ENCODE measurements at places on chromosomes 3 and 15. TPM values are rescaled to one million over a fixed set of nuclear protein-coding genes. Genes with fewer than 3 reads are reported as not detected.

DNA sequence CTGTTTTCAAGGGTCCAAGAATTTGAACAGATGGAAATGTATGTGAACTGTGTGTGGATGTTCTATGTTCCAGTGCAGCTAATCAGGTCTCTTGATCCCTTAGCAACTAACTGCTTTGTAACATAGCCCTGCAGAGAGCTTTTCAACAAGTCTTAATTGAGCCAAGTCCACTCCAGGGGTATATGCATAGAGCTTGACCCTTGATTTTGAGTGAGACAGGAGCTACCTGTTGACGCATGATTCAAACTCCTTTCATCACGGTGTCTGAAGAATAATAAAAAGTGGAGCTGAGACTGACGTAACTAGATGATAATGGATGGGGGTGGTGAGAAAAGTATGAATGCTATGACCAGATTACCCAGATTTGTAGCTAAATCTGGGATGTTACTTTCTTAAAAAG lies 93.3 kb upstream of the CCDC54 start:
- DNase-seq = no peak

- no peak for DNase-seq
These were observed 262.8 kb downstream of the SLCO3A1 start for GRCh38 chr15:92116330-92116729.

The SNX22 gene
- 0.60 TPM for total RNA-seq

DNA sequence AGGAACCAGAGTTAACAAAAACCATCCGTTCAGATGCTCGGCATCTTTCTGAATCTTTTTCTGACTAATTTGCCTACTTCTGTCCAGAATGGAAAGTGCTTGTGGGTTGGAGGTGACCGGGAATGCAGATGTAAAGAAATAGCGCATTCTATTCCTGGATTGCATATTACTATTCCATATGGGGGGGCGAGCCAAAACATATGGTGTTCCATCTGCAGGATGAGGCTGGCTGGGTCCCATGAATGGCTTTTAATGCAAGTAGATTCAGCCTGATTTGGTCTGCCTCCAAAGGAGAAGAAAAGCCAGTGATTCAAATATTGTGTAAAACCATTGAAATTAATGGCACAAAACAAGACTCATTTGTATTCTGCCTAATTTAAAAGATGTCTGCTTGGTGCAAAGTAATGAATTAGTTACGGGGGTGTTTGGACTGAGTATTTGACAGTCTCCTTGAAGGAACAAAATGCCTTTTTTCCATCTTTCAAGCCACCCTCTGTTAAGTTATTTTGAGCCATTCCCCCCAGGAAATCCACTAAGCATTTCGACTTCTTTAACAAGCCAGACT lies 99.0 kb downstream of the ST8SIA2 start:
- no peak for DNase-seq

The KNG1 gene
- not detected for total RNA-seq

The TM4SF18 gene
- total RNA-seq = not detected

GRCh38 chr15:69082554-69082953 lies 68.1 kb downstream of the NOX5 start:
- no peak for DNase-seq

- no peak for DNase-seq
These were observed 556.1 kb downstream of the FGF12 start for GRCh38 chr3:192171213-192171612.

DNA sequence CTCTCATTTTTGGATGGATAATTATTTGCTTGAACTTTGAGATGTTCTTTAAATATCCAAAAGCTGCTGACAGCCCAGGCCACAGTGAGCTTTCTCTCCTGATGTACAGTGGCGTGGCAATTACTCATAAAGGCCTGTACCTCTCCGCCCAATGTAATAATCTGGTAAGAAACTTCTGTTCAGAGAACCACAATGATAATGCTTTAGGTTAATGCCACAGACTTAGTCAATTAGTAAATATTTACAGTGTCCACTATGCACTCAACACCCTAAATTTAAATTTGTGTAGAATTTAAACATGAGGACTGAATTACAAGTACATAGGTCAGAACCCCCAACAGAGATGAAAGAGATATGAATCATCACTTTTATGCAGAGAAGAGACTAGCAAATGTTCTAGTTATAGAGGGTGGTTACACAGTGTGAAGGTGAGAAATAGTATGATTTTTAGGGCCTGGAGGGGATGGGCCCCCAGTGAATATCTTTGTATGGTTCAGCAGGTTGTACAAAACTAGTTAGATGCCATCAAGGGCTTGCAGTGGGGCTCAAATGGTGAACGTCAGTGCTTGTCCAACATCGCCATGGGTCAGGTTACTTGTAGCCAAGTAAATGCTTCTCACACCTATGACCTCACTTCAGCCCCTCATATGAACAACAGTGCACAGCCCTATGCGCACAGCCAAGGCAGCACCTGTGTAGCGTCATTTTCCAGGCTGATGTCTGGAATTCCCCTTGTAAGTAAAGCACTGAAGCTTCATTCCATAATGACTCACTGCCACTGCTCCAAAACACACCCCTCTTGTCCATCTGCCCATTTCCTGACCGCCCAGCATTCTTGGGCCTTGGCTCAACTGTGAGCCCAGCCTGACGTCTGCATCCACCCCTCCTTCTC lies 13.3 kb downstream of the ABHD2 start:
- no peak for DNase-seq

The PYGO1 gene
- not detected for total RNA-seq

The P2RY1 gene
- total RNA-seq = 2.4 TPM

The SLC9C1 gene
- not detected for total RNA-seq

- no peak for DNase-seq
These were observed 42.6 kb downstream of the TNK2 start for GRCh38 chr3:195865752-195866151.

The PCSK6 gene
- 2.3 TPM for total RNA-seq

- DNase-seq = no peak
These were observed 496.7 kb downstream of the NAALADL2 start for GRCh38 chr3:175355801-175356335.

DNA sequence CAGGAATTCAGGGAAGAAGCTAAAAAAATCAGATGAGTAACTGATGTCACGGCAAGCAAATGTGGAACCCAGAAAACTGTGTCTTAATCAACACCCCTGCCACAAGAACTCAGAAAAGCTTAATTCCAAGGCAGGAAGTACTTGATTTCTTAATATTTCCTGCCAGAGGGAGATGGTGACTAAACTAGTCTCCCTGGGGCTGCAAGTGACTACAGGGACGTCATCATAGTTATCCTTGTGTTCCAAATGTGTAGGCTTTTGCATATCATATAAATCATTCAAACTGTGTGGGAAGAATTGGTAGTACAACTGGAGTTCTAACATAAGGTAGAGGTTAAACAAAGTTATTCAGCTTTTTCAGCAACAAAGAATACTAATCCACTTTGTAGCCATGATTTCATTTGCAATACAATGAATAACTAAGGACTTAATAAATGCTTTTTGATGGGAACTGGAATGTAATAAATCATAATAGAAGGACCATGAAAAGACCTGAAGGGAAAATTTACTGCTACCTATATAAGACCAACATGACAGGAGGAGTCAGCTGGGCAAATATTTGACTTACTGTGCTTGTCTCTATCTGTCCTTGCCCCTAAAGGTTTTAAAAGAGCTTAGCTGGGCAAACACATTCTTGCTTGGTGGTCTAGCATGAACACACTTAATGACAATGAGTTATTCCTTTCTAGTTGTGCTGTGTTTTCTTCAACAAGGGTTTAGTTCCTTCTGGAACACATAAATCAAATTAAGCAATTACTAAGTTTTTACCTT lies 76.0 kb upstream of the NECTIN3 start:
- DNase-seq = no peak

- DNase-seq = peak; percentile 74
These were observed 90.2 kb downstream of the TIGIT start for GRCh38 chr3:114383875-114384557.

GRCh38 chr3:138846262-138846791 lies 11.6 kb upstream of the PIK3CB start:
- DNase-seq = no peak

The WDR93 gene
- total RNA-seq = 0.19 TPM

- no peak for DNase-seq
These were observed 70.0 kb upstream of the WDR72 start for GRCh38 chr15:53829471-53829870.

GRCh38 chr15:51971375-51972133 lies at the start of gene LEO1:
TSS of gene LEO1 (minus strand) at chr15:51971778. CDS start at chr15:51971745, 33 bp downstream.
- DNase-seq = peak; percentile 93

The GOLGA8G gene
- total RNA-seq = not detected

The CPOX gene
- 36.7 TPM for total RNA-seq

- no peak for DNase-seq
These were observed 39.6 kb downstream of the MLH1 start for GRCh38 chr3:37032961-37033360.

The GRIP2 gene
- total RNA-seq = 0.07 TPM

The SHISA5 gene
- total RNA-seq = 69.3 TPM

The IL16 gene
- 63.2 TPM for total RNA-seq

DNA sequence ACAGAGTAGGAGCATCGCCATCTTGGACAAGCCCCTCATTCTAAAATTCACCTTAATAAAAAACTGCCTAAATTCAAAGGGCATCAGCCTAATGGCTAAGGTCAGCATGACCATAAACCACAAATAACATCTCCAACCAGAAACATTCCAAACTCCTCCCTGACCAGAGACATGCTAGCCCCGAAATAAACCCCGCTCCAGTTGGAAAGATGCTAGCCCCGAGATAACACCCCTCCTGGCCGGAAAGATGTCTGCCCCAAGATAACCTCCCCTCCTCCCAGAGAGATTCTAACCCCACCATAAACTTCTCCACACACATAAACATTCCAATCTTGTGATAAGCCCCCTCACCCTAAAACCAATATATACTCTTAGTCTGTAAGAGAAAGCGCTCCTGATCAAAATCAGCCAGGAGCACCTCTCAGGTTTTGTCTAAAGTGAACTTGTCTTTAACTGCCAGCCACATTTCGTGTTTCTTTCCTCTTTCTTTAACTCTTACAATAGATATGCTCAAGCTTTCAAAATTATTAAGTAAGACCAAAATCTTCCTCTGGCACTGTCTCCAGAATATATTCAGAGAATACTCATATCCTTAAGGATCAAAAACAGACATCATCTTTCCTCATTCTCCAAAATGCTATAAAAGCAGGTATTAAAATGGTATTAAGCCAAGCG lies 104.1 kb downstream of the GSK3B start:
- no peak for DNase-seq

DNA sequence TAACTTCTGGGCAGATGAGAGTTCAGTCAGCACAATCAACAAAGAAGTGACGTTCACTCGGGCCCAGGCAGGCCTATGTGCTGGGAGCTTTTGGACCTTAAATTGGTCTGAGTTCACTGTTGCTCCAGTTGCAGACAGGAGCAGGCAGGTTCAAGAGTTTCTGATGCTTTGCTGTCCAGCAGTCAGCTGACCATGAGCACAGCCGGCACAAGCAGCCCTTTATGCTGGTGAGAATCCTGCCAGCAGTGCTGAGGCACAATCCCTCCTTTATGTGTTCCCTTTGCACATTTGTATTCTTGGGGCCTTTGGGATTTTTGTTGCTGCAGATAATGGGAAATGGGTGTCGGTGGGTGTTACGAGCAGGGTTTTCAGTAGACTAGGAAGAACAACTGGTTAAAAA lies 81.2 kb upstream of the GOLGA8J start:
- no peak for DNase-seq

The MESP1 gene
- 4.5 TPM for total RNA-seq

The CFAP100 gene
- total RNA-seq = not detected

The CX3CR1 gene
- total RNA-seq = 0.79 TPM
